ENCODE measurements at places on chromosomes 16 and 17.

- no peak for DNase-seq
These were observed 12.0 kb downstream of the TBC1D24 start for GRCh38 chr16:2486645-2487516.

DNA sequence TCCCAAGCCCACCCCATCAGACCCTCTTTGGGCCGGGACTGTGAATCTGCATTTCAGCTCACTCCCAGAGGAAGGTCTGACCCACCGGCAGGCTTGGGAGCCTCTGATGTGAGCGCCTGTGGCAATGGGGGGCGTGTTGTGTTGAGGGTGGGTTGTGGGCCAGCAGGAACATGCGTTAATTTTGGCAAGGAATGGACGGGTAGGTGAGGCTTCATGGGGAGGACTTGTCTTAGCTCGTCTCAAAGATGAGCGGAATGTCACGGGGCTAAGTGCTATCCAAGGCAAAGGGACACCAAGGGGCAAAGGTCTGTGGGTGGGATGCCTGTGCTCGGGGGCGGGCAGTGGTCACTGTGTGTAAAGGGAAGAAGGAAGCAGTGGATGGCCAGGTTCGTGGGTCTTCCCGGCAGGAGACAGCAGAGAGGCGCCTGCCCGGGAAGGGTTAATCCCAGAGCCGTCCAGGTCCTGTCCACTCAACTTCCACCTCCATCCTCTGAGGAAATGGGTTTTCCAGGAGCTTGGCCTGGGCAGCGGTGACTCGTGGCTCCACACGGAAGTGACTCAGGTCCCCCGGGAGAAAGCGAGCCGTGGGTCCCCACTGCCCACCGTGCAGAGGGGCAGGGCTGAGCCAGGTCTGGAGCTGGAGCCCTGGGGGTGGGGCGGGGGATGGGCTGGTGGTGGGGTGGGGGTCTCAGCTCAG, 17.4 kb downstream of the ADGRG1 start:
- no peak for DNase-seq

- DNase-seq: peak; percentile 38
These were observed 652 bp upstream of the SLC25A19 start for GRCh38 chr17:75289832-75290337.

- no peak for DNase-seq
These were observed 594 bp downstream of the MAPK8IP3 start for GRCh38 chr16:1706386-1707192.

DNA sequence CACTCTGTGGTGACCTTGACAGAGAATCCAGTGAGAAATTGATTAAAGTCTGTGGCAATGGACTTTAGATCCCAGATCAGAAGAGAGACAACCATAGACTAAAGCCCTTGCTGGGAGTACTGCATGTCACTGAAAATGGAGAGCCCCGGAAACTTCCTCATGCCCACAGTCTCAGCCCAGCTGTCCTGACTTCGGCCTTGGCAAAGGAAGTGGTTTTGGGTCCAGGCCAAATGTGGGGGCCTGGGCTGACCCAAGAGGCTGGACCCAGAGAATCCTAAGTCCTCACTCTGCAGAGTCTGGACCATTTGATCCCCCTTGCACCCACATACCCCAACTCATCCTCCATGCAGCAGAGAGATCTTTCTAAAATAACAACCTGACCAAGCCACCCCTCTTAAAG, 4.7 kb upstream of the BEAN1 start:
- DNase-seq: no peak

DNA sequence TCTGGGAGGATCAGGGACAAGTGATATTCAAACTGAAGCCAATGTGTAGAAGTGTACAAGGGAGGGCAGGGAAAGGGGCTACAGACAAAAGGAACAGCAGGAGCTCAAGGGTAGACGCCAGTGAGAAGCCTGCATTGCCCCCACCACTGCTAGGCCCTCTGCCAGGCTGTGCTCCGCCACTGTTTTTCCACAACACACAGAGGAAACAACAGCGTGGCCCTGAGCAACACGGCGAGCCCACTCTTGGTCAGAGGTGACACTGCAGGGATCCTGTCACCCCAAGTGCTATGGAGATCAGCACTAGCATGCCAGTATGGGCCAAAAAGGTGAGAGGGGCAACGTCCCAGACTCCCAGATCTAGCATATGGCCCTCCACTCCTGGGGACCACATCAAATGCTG, 23.4 kb downstream of the MYO18A start:
- no peak for DNase-seq

GRCh38 chr16:31833047-31833446, 40.6 kb upstream of the ZNF267 start:
- DNase-seq: no peak

- DNase-seq: no peak
These were observed 286.6 kb upstream of the CCL2 start for GRCh38 chr17:33968350-33969044.

- no peak for DNase-seq
These were observed 47.0 kb upstream of the AMZ2 start for GRCh38 chr17:68200689-68201417.

DNA sequence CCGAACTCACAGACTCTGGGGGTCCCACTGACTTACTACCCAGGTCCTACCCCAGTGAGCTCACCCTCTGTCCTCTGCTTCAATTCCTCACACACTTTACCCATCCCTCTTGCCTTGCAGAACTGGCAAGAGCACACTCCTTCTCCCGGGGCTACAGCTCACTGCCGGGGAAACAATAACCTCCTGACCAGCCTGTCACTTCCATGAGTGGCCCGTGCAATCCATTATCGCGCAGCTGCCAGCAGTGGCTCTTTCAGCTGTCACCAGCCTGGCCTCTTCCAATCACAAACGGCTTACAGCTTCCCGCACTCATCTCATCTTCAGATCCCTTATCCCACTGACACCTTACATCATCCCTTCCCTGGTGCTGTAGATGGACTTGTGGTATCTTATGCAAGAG, 79.5 kb downstream of the CPPED1 start:
- DNase-seq: no peak

DNA sequence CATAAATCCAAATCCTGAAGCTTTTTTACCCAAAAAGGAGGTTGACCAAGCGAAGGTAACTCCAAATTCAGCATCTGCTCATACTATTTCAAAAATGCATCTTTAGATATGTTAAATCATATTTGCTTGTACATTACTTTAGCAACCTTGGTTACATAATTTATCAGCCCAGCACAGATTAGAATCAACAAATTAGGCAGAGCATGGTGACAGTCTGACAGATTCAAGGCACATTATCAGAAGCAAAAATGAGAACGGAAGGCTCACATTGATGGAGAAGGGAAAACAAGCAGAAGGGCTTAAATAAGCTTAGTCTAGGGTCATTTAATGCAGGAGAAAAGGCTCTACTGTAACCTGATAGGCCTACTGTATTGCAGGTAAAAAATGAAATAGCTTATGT, 3.9 kb upstream of the KCNJ2 start:
- no peak for DNase-seq

GRCh38 chr16:58464047-58464915, 35.7 kb upstream of the NDRG4 start:
- no peak for DNase-seq

DNA sequence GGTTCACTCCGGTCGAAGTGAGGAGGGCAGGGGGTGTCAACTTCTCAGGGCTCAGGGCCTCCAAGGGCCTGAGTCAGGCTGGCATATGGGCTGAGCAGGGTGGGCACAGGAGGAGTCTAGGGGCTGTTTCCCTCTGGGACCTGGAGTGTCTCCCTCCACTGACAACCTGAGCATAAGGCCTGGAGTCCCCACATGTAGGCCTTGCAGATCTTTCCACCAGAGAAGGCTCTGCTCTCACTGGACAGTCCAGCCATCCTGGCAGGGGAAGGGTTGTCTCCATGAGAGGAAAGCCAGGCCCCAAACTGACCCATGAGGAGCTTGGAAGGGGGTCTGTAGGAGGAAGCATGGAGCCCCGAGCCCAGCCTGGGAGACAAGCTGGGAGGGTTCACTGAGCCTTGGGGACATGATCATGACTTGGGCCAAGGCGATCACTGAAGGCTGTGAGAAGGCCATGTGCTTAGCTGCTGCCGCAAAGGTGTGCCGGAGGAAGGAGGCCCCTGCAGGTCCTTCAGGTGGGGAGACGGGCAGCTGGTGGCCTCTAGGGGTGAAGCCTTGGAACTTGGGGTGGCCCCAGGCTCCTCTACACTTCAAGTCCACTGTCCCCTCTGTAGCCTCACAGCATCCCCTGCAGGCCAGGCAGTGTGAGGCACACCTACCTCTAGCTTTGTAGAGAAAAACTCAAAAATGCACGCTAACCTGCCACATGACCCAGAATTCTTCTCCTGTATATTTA, 9.9 kb downstream of the CMTM2 start:
- DNase-seq: no peak

- peak; percentile 3 for DNase-seq
These were observed 119.8 kb upstream of the CDH13 start for GRCh38 chr16:82506692-82507670.

GRCh38 chr17:28925912-28926365, 23.1 kb upstream of the DHRS13 start:
- peak; percentile 86 for DNase-seq

DNA sequence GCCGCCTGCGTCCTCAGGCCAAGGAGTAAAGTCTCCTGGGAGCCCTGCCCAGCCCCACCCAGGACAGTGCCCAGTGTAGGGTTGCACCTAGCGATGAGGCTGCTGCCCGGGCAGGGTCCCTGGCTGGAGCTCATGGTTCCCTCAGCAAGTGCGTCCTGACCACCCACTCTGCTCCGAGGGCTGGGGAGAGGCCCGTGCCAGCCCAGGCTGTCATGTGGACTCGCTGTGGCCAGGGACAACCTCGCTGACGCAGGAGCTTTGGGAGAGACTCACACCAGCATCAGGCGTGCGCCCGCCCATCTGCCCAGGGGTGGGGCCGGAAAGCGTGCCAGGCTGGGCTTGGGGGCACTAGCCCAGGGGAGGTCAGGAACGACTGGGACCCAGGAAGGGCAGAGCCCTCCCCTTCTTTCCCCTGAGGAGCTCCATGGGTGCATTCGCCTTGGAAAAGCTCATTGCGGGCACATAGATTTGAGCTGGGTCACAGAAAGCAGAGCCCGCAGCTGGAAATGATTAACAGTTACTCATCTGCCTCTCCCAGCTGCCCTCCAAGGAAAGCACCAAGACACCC, 19.7 kb downstream of the DPEP1 start:
- peak; percentile 77 for DNase-seq
